ENCODE measurements at places on chromosomes 5 and 9. TPM values are rescaled to one million over a fixed set of nuclear protein-coding genes. Genes with fewer than 3 reads are reported as not detected.

The CERCAM gene
- total RNA-seq: 0.30 TPM

The TLR4 gene
- total RNA-seq: 0.14 TPM

DNA sequence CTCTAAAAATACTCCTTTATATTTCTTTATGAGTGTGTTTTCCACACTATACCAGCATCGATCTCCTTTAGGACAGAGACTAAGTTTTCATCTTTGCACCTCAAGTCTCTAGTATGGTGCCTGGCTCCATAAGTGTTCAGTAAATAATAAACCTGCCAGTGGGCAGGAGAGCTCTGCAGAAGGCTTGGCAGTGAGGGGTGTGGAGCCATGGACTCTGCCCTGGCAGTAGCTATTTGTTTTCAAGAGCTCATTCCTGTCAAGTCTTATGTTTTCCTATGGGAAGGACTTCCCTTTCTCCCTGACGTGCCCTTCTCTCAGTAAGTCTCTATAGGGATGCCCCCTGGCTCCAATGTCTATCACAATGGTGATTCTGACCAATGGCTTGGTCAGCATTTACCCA is 252.2 kb downstream of the PIK3R1 start:
- no peaks in the 10 kb centered on the region for H3K36me3 ChIP-seq
- H3K27me3 ChIP-seq: no peaks in the 10 kb centered on the region
- H3K27ac ChIP-seq: no peak overlapping the region
- DNase-seq: no peak

GRCh38 chr5:104170926-104171325 is 608.3 kb upstream of the NUDT12 start:
- no peak overlapping the region for H3K27ac ChIP-seq
- no peaks in the 10 kb centered on the region for H3K36me3 ChIP-seq
- DNase-seq: no peak
- H3K4me1 ChIP-seq: no peaks in the 10 kb centered on the region
- no peak overlapping the region for H3K4me3 ChIP-seq
- H3K27me3 ChIP-seq: no peaks in the 10 kb centered on the region

DNA sequence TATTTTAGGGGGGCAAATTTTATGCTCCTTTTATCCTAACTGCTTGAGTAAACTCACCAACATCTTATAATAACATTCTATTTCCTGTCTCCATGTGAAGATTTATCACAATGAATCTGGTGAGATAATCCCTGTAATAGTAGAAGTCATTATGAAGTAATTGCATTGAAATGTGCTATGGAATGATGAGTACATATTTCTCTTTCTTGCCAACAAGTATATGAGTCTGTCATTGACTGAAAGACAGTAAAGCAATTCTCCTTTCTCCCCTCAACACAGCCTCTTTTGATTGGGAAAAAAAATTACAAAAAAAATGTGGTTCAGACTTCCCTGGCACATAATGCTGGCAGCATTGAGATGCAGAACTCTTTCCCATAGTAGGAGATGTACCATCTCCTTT is 459.2 kb upstream of the RGMB start:
- no peaks in the 10 kb centered on the region for H3K27me3 ChIP-seq
- no peaks in the 10 kb centered on the region for H3K4me1 ChIP-seq
- no peaks in the 10 kb centered on the region for H3K36me3 ChIP-seq

DNA sequence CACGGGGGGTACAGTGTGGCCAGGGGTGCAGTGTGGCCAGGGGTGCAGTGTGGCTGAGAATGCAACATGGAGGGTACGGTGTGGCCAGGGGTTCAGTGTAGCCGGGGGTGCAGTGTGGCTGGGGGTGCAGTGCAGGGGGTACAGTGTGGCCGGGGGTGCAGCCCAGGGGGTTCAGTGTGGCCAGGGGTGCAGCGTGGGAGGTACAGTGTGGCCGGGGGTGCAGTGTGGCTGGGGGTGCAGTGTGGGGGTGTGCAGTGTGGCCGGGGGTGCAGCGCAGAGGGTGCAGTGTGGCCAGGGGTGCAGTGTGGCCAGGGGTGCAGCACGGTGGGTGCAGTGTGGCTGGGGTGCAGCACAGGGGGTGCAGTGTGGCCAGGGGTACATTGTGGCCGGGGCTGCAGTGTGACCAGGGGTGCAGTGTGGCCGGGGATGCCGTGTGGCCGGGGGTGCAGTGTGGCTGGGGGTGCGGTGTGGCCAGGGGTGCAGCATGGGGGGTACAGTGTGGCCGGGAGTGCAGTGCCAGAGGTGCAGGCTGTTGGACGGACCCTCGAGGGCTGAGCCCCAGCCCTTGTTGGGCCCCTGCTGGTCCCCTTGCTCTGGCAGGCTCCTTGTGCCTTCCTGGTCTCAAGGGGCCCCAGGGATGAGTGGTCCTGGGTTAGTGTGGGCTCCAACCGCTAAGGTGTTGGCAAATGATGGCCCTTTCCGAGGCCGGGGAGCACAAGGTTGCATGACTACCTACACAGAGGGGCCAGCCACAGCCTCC is 17.9 kb downstream of the TPPP start:
- no peak overlapping the region for H3K27ac ChIP-seq
- no peaks in the 10 kb centered on the region for H3K36me3 ChIP-seq
- no peak overlapping the region for H3K4me3 ChIP-seq
- peaks cover 4% of the 10 kb centered on the region for H3K4me1 ChIP-seq
- peaks cover 49% of the 10 kb centered on the region for H3K27me3 ChIP-seq

- no peaks in the 10 kb centered on the region for H3K27me3 ChIP-seq
- H3K4me3 ChIP-seq: no peak overlapping the region
- H3K27ac ChIP-seq: no peak overlapping the region
- H3K36me3 ChIP-seq: peaks cover 19% of the 10 kb centered on the region
- DNase-seq: no peak
Observed at GRCh38 chr5:113520429-113520828, 6.9 kb downstream of the YTHDC2 start.

DNA sequence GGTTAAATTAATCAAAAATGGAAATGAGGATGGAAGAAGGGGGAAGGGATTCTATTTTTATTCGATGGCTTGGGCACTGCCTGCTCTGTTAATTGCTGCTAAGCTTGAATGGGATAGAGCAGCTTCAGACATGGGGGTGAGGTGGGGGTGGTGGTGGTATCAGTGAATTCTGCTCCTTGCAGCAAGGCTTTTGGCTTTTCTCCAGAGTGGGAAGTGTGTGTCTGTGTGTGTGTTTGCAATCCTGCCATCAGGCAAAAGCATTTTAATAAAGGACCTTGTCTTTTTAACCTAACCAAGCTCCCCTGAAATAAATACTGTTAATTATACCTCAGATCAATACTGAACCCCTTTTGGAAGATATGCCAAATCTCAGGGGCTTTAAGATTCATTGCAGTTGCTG is 110.9 kb upstream of the GPR151 start:
- no peaks in the 10 kb centered on the region for H3K4me1 ChIP-seq
- H3K27ac ChIP-seq: no peak overlapping the region
- no peaks in the 10 kb centered on the region for H3K36me3 ChIP-seq
- H3K4me3 ChIP-seq: no peak overlapping the region
- no peaks in the 10 kb centered on the region for H3K27me3 ChIP-seq

DNA sequence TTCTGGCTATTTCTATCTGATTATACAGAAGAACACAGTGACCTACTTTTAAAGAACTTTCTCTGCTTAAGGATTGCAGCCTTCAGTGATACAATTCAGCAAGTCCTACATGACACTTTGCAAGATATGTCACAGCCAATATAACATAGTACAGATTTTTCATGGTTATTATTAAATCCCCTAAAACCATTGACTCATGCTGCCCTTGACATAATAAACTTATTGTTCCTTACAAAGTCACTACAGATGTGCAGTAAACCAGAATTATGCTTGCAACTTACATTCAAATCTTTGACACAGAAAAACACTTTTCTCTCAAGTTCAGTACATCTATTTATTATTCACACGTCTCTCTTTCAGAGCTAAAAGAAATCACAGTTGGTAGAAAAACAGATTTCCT is 1136.3 kb upstream of the ACO1 start:
- no peaks in the 10 kb centered on the region for H3K36me3 ChIP-seq
- no peak for DNase-seq
- no peak overlapping the region for H3K4me3 ChIP-seq

- H3K27me3 ChIP-seq: no peaks in the 10 kb centered on the region
- H3K4me1 ChIP-seq: no peaks in the 10 kb centered on the region
- H3K27ac ChIP-seq: no peak overlapping the region
- H3K4me3 ChIP-seq: no peak overlapping the region
- H3K36me3 ChIP-seq: no peaks in the 10 kb centered on the region
Observed at GRCh38 chr5:110525762-110526161, 200.7 kb downstream of the TMEM232 start.
